ENCODE measurements at places on chromosomes 5 and 9. TPM values are rescaled to one million over a fixed set of nuclear protein-coding genes. Genes with fewer than 3 reads are reported as not detected.

GRCh38 chr9:126208216-126208758 is 118.3 kb upstream of the MVB12B start:
- no peak for DNase-seq

DNA sequence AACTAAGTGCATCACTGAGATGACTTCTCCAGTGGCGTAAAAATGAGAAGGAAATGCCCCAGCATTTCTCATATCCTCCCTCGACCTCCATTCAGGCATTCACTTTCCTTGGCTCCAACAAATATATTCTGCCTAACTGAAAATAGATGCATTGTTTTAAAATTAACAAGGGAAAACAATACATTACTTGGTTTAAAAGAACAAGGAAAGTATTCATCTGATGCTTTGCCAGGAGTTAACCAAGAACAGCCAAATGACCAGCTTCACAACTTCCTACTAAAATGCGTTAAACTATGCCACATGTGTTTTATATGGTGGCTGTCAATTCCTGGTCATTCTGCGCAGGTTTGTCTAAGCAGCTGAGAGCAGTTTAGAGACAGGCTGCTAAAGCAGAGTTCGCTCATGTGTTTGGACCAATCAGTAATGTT is 121.4 kb downstream of the GNAQ start:
- DNase-seq: no peak

GRCh38 chr5:7395947-7396712 is at the start of gene ADCY2:
Gene ADCY2 (plus strand): TSS chr5:7396138. CDS start chr5:7396297, 159 bp downstream.
- DNase-seq: no peak

GRCh38 chr5:1481266-1481958 is 36.2 kb upstream of the SLC6A3 start:
- no peak for DNase-seq

DNA sequence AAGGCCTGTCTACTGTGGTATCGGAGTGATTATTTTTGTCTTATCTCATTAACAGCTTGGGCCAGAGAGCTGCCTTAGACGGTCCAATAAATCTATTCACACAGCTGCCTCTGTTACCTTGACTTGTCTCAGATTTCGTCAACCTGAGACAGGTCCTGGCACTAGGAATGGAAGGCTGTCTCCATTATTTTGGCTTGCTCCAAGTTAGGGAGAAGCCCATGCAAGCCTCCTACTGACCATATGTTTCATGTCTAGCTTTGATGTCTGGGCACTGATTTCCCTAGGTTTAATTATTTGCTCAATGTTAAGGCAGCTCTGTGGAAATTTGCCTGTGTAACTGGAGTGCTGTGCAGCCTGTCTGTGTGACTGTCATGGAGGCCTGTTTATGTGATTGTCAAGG is 12.4 kb upstream of the RALGPS1 start:
- DNase-seq: no peak

GRCh38 chr9:86516564-86516963 is 162.4 kb upstream of the TUT7 start:
- peak; percentile 82 for DNase-seq

The OMD gene
- 15.1 TPM for total RNA-seq

The FOXD4L4 gene
- 0.28 TPM for total RNA-seq

The CDH10 gene
- total RNA-seq: not detected

All from posterior vena cava (tissue), 2 donors.